NB4 (cell line): ENCODE measurements at places on chromosomes 7 and 10.

- DNase-seq: no peak
Measured at GRCh38 chr7:140447841-140448240, 31.5 kb downstream of the MKRN1 start.

DNA sequence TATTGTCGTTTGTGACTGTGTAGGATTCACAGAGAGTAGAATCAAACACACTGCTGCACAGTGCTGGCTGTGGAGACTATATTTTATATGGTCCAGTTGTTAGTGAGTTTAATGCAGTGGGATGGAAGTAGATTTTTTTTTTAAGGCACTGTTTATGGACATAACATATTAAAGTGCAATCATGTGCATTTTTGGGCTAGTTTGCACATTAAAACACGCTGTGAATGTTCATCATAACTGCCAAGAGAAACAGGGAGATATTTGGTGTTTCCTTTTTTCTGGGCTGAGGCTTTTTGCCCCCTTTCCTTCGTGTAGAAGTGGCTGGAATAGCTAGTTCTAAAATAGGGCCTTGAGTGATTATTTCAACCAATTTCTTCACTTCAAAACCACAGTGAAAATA is 139.2 kb downstream of the MYOF start:
- DNase-seq: no peak

DNA sequence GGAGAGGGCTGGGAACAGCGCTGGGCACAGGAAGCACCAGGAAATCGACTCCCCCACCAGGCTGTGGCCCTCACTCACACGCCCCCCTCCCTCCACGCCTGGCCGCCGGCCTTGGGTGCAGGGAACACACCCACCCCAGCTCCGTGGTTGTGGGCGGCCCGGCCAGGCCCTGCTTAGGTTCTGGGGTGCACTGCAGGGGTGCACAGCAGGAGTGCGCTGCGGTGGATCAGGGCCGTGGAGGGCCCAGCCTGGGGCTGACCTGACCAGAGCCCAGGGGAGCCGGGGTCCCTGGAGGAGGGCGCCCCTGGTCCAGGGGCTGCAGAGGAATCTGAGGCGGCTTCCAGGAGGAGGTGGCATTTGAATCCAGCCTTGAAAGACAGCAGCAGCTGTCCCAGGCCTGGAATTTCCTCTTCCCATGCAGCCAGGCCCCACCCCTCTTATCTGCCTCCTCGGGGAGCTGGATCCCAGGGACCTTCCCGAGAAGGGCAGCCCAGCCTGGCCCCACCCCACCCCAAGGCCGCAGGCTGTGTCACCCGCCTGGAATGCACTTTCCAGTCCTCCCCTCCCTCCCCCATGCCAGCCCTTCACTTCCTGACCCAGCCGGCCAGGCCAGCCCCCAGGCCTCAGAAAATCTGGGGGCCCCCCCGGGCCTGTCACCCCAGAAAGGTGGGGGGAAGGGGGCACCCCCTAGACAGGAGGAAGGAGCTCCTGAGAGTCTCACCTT is 18.4 kb upstream of the PDGFA start:
- DNase-seq: no peak

- DNase-seq: peak; percentile 55
Measured at GRCh38 chr10:61992671-61993668, 91.5 kb downstream of the ARID5B start.

- no peak for DNase-seq
Measured at GRCh38 chr10:63724922-63725321, 203.7 kb downstream of the REEP3 start.

GRCh38 chr10:64430690-64431323 is 909.6 kb downstream of the REEP3 start:
- peak; percentile 40 for DNase-seq

- DNase-seq: no peak
Measured at GRCh38 chr10:73357166-73357565, 1.5 kb downstream of the CFAP70 start.

DNA sequence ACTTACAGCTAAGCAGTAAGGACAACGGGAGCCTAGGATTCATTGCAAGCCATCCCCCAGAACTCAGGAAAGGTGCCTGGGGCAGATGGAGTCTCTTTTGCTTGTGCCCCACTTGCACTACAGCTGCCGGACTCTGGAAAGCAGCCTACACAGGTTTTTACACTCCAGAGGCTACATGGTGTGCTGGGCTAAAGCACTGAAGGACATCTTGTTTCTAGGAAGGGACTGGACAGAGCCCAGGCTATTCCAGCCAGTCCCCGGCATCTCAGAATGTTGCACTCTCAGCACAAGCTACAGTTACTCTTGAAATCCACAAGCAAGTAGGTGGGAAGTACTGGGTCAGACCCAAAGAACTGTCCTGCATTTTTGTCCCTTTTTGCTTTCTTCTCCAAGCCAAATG is 333.1 kb downstream of the TNS3 start:
- no peak for DNase-seq

DNA sequence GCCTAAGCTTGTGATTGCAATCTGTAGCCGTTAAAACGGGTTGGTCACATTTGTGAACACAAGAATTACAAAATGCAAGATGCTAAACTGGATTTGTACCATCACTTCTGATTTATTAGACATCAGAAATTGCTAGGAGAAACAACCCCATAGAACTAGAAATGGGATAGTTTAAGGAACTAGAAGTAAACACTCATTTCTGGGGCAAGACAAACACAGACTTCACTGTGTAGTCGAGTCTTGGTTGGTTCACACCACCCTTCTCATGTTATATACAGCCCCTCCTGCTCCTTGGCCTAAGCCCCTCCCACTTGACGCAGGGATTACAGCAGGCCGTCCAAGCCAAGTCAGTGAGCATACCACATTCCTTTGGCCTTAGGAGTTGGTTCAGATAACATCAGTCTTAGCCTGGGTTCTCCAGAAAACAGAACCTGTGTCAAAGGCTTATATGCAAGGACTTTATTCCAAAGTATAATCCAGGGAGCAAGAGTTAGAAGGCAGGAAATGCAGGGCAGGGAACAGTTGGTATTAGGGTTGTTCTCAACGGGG is 2.0 kb upstream of the NRAP start:
- no peak for DNase-seq
